ENCODE measurements at places on chromosomes 5 and 9. TPM values are rescaled to one million over a fixed set of nuclear protein-coding genes. Genes with fewer than 3 reads are reported as not detected.
A peak's percentile ranks its signal among the peaks of the same experiment; 100 is the strongest.

DNA sequence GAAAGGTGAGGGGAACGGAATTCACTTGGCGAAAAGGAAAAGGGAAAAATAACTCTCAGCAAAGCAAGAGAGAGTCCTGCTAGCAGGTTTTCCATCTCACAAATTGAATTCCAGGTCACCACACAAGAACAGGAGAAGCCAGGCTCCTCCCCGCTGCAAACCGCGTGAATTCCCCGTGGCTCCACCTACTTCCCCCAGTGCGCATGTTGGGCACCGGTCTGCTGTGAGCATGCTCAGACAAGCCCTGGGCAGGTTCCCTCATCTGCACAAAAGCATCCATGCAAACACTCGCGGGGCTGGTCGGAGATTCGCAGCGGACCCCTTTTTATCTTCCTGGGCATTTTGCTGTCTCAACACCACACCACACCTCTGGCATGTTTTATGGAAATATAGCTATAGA, 58.5 kb upstream of the S1PR3 start:
- DNase-seq: no peak

- no peak for DNase-seq
Observed at GRCh38 chr5:109786206-109786855, 96.6 kb downstream of the MAN2A1 start.

- no peak for DNase-seq
Observed at GRCh38 chr5:91957666-91958065, 574.5 kb upstream of the ARRDC3 start.

GRCh38 chr9:2013743-2014475, 1.2 kb upstream of the SMARCA2 start:
- DNase-seq: no peak

DNA sequence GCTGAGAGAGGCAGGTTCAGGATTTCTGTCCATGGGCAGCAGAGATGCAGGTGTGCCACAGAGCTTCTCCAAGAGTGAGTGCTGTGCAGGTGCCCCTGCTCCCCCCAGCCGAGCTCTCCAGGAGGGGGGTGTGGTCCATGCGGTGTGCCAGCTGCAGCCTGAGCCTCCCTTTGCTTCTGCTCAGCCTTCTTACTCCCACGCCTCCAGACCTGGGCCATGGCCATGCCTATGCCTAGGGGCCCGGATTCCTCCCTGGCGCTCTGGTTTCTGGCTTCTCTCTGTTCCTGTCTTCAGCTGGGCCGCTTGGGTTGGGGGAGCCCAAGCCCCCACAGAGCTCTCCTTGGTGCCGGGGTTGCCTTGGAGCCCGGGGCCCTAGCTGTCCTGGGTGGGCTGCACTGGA, 133.3 kb downstream of the CACNA1B start:
- no peak for DNase-seq

- peak; percentile 81 for DNase-seq
Observed at GRCh38 chr5:151742870-151743294, 15.5 kb downstream of the ATOX1 start.

- no peak for DNase-seq
Observed at GRCh38 chr5:101346906-101347305, 443.8 kb upstream of the ST8SIA4 start.

- DNase-seq: peak; percentile 32
Observed at GRCh38 chr5:64767959-64768357, 533 bp downstream of the SREK1IP1 start.

DNA sequence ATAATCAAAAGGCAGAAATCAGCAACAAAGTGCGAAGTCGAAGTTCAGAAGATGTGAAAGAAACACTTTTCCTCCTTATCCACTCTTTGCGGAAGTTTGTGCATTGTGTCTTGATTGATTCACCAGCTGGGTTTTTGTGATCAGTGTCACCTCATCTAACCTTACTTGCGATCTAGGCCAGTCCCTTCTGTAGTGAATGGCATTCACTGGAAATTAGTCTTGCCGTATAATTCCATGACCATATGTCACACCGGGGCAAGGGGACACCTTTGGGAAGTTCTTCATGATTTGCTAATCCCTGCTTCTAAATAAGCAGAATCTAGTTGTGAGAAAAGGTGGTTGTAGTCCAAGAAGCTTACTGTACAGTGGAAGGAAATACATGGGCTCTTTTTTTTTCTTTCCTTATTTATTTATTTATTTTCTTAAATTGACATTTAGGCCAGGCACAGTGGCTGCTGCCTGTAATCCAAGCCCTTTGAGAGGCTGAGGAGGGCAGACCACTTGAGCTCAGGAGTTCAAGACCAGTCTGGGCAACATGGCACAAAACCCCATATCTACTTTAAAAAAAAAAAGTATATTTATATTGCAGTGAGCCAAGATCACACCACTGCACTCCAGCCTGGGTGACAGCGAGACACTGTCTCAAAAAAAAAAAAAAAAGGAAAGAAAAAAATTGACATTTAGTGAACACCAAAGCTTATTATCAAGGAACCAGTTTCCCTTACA, 7.8 kb downstream of the RAI14 start:
- no peak for DNase-seq

DNA sequence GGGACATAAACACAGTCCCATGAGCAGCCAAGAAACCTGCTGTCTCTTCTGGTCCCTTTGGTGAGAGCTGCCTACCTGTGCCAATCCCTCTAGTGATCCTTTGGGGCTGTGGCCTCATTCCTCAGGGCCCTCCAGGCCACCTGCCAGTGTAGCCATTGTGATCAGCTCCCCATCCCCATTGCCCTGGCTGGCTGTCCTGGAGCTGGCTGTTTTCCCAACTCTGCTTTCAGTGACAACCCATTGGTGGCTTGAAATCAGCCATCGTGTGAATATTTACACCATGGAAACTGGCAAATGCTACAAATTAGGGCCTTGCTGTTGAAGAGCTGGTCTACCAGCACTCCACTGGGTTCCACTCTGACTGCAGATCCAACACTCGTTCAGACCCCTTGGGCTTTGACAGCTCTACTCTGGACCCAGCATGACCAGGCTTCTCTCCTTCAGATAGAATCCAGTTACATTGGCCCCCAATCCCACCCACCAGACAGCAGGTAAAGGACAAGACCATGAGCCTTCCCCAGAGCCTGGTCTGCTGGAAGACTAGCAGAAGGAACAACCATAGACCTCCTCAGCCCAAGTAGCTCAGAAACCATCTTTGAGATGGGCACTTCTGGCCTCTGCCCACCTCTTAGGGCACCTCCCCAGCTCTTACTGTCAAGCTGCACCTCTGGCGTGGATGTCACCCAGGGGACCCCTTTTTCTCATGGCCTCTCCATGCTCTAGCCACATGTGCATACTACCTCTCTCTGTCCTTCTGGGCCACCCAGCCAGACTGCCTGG, 69.2 kb upstream of the NEK6 start:
- DNase-seq: no peak

DNA sequence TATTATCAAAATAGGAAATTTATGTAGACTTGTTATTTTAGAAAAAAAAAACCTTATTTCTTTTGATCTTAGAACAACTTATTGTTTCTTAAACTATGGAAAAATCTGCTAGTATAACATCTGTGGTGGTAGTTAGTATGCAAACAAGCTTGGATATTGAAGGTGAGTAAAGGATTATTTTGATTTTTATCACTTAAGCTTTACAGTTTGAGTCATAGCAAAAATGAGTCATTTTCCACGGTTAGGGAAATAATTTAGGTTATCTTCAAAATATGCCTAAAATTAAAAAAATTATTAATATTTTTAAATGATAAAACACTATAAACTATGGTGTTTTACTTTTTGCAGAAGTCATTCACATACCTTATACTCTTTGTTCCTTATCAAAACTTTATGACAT, 107.2 kb upstream of the DHFR start:
- no peak for DNase-seq

The DNLZ gene
- 15.8 TPM for total RNA-seq

The TOR4A gene
- total RNA-seq: 2.8 TPM

The OBP2B gene
- total RNA-seq: not detected
